GM23338 (cell line): ENCODE measurements at places on chromosomes 2 and 18. TPM values are rescaled to one million over a fixed set of nuclear protein-coding genes. Genes with fewer than 3 reads are reported as not detected.

DNA sequence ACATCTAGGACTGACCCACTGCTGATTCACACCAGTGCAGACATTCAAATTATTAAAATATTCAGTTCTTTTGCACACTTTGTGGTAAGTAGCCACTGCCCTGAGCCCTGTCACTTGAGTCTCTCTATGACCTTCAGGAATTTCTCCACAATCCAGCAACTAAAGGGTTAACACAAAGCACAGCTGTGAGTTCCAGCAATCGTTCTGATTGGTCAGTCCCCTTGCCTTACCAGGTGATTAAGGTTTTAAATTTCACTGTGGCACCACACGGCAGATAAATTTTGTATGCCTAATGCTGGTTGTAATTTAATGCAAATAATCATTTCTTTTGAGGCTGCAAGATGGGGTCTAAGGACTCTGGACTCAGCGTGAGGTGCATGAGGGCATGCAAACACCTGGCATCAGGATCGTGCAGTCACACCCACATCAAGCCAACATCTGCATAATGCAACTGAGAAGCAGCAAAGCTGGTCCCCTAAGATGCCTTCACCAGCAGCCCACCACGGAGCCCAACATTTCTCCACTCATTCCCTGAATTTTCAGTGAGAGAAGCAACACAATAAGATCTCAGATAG is 36.6 kb downstream of the SLC14A1 start:
- no peaks in the 10 kb centered on the region for H3K27me3 ChIP-seq
- H3K4me3 ChIP-seq = no peak overlapping the region
- H3K4me1 ChIP-seq = peaks cover 40% of the 10 kb centered on the region

GRCh38 chr2:239193401-239193811 is 207.4 kb downstream of the HDAC4 start:
- peaks cover 6% of the 10 kb centered on the region; the same call in 1 of the 2 replicates for H3K36me3 ChIP-seq
- no peaks in the 10 kb centered on the region; the same call in 1 of the 2 replicates for H3K4me1 ChIP-seq
- H3K4me3 ChIP-seq = no peak overlapping the region
- H3K27me3 ChIP-seq = no peaks in the 10 kb centered on the region

GRCh38 chr2:132439703-132440398 is 23.2 kb downstream of the GPR39 start:
- H3K4me3 ChIP-seq = no peak overlapping the region
- DNase-seq = no peak
- H3K36me3 ChIP-seq = no peaks in the 10 kb centered on the region
- H3K27ac ChIP-seq = no peak overlapping the region
- H3K4me1 ChIP-seq = peaks cover 16% of the 10 kb centered on the region

DNA sequence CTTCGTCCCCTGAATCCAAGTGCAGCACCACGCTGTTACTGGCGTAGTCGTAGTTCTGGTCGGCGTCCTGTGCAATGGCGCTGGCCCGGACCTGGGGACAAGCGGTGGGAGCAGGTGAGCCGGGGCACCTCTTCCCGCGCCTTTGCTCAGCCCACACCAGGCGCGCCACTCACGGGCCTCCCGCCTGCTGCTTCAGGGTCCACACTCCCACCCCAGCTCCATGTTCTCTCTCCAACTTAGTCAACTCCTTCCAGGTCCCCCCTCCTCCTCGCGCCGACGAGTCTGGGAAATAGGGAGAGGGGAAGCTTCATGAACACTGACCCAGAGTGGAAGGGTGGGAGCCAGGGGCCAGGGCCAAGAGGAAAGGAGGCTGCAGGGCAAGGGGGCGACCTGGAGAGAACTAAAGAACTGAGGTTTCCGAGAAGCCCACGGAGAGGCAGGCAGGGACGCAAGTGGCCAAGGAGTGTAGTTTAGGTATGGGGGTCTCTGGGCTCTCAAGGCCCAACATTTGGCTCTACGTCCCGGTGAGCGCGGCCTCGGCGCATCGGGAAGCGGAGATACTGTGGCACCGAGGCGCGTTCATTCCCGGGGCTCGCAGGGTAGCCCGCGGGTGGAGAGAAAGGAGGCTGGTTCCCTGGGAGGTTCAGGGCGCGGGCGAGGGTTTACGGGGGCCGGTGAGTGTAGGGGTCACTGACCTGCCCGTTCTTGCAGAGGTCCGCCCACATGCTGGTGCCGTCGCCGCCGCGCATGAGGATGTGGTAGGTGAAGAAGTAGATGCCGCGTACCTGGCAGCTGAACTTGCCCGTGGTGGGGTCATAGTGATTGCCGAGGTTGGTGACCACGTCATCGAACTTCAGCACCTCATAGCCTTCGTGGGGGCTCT is 1.4 kb downstream of the C1QL2 start:
- no peak overlapping the region for H3K27ac ChIP-seq
- no peaks in the 10 kb centered on the region for H3K36me3 ChIP-seq
- peak; percentile 57 for DNase-seq
- peaks cover 58% of the 10 kb centered on the region for H3K27me3 ChIP-seq

GRCh38 chr2:233408366-233409285 is 54.3 kb downstream of the DGKD start:
- no peaks in the 10 kb centered on the region for H3K4me1 ChIP-seq
- no peaks in the 10 kb centered on the region for H3K27me3 ChIP-seq
- no peak overlapping the region for H3K4me3 ChIP-seq
- H3K27ac ChIP-seq = no peak overlapping the region
- DNase-seq = no peak

DNA sequence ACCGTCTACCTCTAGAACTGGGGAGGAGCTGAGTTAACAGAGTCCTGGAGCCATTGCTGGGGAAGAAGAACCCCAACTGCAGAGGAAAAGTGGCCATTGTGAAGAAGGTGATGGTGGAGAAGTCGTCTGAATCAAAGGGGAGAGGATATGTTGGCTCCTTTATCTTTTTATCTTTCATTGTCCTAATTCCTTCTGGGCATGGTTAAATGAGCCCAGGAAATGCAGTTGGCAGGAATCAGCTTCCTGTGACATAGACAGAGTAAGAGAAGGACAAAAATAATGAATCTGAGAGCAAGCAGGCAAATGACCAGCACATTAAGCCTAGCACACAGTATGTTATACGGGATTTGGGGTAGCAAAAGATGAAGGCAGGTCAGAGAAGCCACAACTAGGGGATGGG is 16.0 kb upstream of the ACTR3 start:
- no peak for DNase-seq
- no peak overlapping the region for H3K27ac ChIP-seq
- no peak overlapping the region for H3K4me3 ChIP-seq
- peaks cover 4% of the 10 kb centered on the region; the same call in 1 of the 2 replicates for H3K4me1 ChIP-seq

DNA sequence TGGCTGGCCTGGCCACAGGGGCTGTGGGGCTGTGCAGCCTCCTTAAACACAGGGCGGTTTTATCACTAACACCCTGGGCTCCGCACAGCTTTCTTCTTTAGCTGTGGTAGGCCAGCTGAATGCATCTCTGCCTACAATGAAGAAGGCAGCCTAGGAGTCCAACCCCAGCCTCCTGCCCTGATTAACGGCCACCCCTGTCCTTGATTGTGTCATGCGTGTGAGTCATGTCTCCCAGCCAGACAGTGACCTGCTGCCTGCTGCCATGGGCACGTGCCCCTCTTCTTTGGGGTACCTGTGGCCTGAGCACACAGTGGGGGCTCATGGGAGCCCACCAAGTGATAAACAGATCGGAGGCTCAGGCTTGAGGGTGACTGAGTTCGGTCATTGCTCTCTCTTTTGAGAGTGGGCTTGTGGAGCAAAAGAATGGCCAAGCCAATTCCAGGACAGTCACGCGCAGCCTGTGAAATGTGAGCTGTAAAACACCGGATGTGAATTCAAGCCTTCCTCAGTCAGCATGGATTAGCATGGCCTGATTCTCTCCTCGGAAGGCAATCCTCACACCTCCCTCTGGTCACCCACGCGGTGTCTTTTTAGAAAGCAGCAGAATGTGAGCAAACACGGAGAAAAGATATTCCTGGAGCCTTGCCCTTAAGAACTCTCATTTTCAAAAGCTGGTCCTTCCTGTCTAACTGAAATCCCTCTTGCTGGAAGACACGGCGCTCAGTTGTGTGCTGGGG is 144.1 kb downstream of the CELF4 start:
- no peaks in the 10 kb centered on the region; the same call in 1 of the 2 replicates for H3K4me1 ChIP-seq
- H3K27ac ChIP-seq = no peak overlapping the region
- no peak overlapping the region for H3K4me3 ChIP-seq
- H3K36me3 ChIP-seq = no peaks in the 10 kb centered on the region
- no peaks in the 10 kb centered on the region for H3K27me3 ChIP-seq
- no peak for DNase-seq

The ING5 gene
- 25.7 and 27.6 TPM in 2 replicates for polyA plus RNA-seq

DNA sequence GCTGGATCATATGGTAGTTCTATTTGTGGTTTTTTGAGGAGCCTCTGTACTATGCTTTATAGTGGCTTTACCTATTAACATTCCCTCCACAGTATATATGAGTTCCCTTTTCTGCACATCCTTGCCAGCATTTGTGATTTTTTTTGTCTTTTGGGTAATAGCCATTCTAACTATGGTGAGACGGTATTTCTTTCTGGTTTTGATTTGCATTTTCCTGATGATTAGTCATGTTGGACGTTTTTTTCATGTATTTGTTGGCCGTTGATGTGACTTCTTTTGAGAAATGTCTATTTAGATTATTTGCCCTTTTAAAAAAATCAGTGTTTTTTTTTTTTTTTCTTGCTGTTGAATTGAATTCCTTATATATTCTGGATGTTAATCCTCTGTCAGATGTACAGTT is 31.1 kb downstream of the ACTR3 start:
- no peak overlapping the region for H3K4me3 ChIP-seq
- peaks cover 15% of the 10 kb centered on the region; the same call in 1 of the 2 replicates for H3K36me3 ChIP-seq
- H3K27ac ChIP-seq = no peak overlapping the region
- no peaks in the 10 kb centered on the region for H3K27me3 ChIP-seq

The NEB gene
- polyA plus RNA-seq = 4.9 and 6.2 TPM in 2 replicates

The TOGARAM2 gene
- polyA plus RNA-seq = 1.8 and 2.4 TPM in 2 replicates

The NYAP2 gene
- not detected in 2 replicates for polyA plus RNA-seq

DNA sequence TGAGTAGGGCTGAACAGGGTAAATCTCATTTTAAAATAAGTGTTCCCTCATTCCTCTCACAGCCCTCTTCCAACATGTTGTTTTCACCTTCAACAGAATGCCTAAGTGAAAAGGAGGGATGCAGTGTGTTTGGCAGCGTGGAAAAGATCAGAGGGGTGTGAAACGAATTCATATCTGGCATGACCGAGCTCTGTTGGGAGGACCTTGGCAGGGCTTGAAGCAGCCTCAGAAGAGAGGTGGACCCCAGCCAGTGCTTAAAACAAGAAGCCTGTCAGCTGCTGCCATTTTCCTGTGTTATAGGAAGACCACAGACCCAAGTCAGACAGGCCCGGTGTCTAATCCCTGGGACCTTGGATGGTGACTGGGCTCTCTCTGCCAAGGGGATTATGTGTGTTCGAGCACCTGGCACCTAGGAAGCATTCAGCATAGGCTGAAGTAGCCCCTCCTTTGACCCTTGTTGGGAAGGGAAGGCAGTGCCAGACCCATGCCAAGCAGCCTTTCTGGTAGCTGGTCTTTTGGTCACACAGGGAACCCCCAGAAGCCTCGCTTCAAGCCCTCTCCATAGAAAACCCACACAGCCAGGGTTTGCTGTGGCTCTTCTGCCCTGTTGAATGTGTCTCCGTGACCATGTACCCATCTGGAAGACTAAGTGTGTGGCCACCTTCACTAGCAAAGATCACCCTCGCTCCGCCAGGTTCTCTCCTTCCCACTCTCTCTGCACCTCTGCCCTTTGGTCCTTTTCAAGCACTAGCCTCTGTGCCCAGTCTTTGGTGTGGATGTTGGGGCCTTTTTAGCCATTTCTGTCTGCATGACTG is 87.5 kb upstream of the ST3GAL5 start:
- H3K27me3 ChIP-seq = no peaks in the 10 kb centered on the region
- H3K4me1 ChIP-seq = no peaks in the 10 kb centered on the region
- H3K4me3 ChIP-seq = no peak overlapping the region

The C1GALT1C1L gene
- polyA plus RNA-seq = 0.99 and 1.3 TPM in 2 replicates

DNA sequence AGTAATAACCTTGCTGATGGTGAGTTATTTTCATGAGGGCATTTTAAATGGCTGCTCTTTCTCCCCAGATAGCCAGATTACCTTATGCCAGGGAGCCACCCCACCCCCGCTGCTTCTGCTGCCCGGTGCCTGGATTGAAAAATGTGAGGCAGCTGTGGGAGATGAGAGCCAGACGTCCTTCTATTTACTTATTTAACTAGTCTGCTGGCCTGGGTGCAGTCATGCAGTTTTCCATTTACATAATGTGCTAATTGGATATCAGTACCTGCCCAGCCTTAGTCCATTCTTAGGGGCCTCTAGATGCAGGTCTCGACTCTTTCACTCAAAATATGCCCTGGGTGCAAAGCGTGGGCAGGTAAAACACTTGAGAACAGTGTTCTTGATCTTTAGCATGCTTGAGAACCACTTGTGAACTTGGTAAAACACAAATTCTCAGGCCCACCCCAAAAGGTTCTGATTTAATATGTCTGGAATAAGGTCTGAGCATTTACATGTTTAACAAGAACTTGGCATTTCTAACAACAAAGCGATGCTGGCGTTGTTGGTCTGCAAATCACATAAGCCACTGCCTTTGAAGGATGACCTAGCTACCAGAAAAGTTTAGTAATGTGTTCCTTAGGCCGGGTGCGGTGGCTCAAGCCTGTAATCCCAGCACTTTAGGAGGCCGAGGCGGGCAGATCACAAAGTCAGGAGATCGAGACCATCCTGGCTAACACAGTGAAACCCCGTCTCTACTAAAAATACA is 154.3 kb downstream of the NRP2 start:
- no peaks in the 10 kb centered on the region for H3K27me3 ChIP-seq
- H3K4me1 ChIP-seq = peaks cover 21% of the 10 kb centered on the region
- H3K36me3 ChIP-seq = peaks cover 10% of the 10 kb centered on the region; the same call in 1 of the 2 replicates
- peak; percentile 43 for DNase-seq
- no peak overlapping the region for H3K4me3 ChIP-seq
- no peak overlapping the region; the same call in none of the 2 replicates for H3K27ac ChIP-seq

DNA sequence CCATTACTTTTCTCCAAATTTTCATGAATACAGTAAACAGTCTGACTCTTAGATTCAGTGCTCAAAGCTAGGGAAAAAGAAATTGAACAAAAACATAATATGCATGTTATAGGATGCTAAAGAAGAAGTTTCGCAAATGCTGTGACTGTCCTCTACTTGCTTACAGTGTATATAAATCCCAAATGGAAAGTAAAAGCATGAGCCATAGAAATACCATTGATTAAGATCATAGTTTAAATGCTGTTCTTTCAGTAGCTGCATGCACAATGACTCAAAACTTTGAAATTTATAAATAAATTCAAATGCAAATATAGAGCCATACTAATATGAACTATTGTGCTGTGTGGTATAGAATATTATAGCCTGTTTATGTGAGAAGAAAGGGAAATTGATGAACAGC is 1113.9 kb upstream of the ACVR2A start:
- DNase-seq = no peak
- H3K36me3 ChIP-seq = no peaks in the 10 kb centered on the region
- H3K27me3 ChIP-seq = no peaks in the 10 kb centered on the region
- no peaks in the 10 kb centered on the region; the same call in 1 of the 2 replicates for H3K4me1 ChIP-seq
- no peak overlapping the region for H3K27ac ChIP-seq

- peaks cover 11% of the 10 kb centered on the region; the same call in 1 of the 2 replicates for H3K4me1 ChIP-seq
- no peaks in the 10 kb centered on the region for H3K27me3 ChIP-seq
- no peak overlapping the region for H3K27ac ChIP-seq
- H3K36me3 ChIP-seq = no peaks in the 10 kb centered on the region
- no peak overlapping the region for H3K4me3 ChIP-seq
- no peak for DNase-seq
These were observed 4.5 kb downstream of the CXCR2 start for GRCh38 chr2:218130377-218130776.

- 0 out of 2 replicates have a peak, but pooled peaks cover 4% of the 10 kb centered on the region for H3K4me1 ChIP-seq
- H3K27me3 ChIP-seq = no peaks in the 10 kb centered on the region
- H3K36me3 ChIP-seq = no peaks in the 10 kb centered on the region
These were observed 883.3 kb downstream of the NRXN1 start for GRCh38 chr2:50148632-50149031.

GRCh38 chr2:71926876-71927756 is 220.5 kb downstream of the CYP26B1 start:
- no peaks in the 10 kb centered on the region for H3K36me3 ChIP-seq
- no peaks in the 10 kb centered on the region for H3K4me1 ChIP-seq
- no peak for DNase-seq
- no peak overlapping the region for H3K4me3 ChIP-seq
- H3K27me3 ChIP-seq = no peaks in the 10 kb centered on the region

The GLI2 gene
- polyA plus RNA-seq = 57.0 and 67.1 TPM in 2 replicates

The IGFBP5 gene
- 0.43 and 0.70 TPM in 2 replicates for polyA plus RNA-seq
